ENCODE measurements at places on chromosomes 12 and 14. TPM values are rescaled to one million over a fixed set of nuclear protein-coding genes. Genes with fewer than 3 reads are reported as not detected.

- no peak for DNase-seq
These were observed 85.1 kb downstream of the TMEM30B start for GRCh38 chr14:61196034-61196433.

DNA sequence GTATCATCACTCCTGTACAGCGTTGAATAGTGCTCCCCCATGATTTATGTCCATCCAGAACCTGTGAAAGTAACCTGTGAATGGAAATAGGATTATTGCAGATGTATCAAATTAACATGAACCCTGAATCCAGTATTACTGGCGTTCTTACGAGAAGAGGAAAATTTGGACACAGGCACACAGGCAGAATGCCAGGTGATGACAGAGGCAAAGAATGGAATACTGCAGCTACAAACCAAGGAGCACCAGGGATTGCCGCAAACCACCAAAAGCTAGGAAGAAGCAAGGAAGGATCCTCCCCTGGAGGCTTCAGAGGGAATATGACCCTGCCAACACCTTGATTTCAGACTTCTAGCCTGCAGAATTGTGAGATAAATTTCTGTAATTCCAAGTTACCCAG, 113.5 kb upstream of the EGLN3 start:
- peak; percentile 94 for DNase-seq

GRCh38 chr12:58575256-58575655, 345.0 kb downstream of the LRIG3 start:
- no peak for DNase-seq

GRCh38 chr14:103280278-103280928, 53.6 kb upstream of the EIF5 start:
- no peak for DNase-seq

DNA sequence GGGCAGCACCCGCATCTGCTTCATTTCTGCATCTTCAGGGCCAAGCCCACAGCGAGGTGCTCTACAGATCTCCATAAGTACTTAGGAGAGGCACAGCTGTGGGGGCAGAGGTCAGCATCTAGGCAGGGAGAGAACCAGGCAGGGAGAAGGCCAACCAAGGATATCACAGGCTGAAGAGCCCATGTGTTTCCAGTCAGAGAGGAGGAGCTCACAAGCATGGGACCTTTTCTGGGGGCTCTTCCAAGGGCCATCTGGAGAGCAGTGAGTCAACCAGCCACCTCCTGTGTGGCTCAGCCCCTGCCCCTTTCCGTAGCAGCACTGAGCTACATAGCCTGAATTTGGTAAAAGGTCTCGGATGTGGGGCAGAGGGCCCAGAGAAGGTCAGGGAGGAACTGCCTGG, 78.5 kb downstream of the ARL6IP4 start:
- no peak for DNase-seq

DNA sequence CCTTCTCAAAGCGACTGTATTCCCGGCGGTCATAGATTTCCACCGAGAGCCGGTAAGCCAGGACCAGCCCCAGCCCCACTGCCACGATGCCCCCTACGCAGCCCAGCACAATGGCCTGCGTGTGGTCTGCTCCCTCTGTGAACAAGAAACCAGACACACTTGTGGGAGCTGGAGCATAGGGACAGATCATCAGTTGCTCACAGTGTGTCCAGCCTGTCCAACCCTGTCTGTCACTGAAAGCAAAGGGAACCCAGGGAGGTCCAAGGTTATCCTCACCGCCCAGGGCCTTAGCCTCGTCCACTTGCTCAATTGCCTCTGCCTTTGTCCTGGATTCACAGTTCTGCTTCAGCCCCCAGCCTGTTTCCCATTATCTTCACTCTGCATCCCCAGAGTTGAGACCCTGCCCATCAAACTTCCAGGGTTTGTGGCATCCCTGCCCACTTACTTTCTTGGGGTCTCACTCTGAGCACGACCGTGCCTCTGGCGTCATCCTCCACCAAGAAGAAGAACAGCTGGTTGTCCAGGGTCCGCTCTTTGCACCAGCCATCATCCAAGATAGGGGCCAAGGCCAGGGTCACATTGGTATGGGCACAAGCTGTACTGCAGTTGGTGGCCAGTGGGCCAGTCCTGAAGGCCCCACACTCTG, 11.3 kb upstream of the CSAD start:
- DNase-seq, result no peak

The SLC8A3 gene
- total RNA-seq, result 1.7 TPM

The CYP27B1 gene
- 0.32 TPM for total RNA-seq
